ENCODE measurements at places on chromosomes 6 and 20.

DNA sequence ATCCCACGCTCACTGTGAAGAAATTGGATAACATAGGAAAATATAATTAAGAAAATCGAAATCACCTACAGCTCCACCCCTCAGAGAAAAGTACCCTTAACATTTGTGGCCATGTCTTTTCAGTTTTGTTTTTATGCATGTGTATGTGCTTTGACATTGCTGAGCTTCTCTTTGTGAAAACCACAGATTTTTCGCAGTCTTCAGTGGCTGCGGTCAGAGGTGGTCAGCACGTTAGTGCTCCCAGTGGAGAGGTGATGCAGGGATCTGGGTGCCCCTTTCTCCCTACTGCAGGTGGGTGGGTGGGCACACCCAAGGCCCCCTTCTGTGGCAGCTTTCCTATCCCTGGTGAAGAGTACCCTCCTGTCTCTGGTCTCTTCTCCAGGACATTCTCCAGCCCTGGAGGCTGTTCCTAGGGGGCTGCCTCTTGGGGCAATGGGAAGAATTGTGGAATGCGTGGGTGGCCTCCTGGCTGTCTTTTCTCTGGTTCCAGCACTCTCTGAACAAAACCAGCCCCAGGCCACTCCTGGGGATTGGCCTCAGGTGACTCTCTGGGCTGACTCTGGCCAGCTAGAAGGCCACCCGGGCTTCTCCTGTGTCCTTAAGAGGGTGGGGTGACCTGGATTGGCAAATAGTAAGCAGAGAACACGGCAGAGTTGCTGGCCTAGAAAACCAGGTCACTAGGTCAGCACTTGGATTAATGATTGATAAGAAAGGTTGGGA, 49.8 kb upstream of the FANCE start:
- peak; percentile 58 for DNase-seq

GRCh38 chr20:51092338-51092737, 69.4 kb upstream of the KCNG1 start:
- no peak for DNase-seq

DNA sequence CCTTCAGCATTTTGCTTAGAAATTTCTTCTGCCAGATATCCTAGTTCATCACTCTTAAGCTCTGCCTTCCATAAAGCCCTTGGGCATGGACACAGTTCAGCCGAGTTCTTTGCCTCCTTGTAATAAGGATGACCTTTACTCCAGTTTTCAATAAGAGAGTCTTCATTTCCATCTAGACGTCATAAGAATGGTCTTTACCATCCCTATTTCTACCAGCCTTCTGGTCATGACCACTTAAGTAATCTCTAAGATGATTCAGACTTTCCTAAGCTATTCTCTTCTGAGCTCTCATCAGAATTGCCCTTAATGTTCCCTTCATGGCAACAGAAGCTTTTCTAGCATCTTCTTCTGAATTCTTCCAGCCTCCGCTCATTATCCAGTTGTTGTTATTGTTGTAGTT, 126.1 kb downstream of the TFAP2C start:
- no peak for DNase-seq

DNA sequence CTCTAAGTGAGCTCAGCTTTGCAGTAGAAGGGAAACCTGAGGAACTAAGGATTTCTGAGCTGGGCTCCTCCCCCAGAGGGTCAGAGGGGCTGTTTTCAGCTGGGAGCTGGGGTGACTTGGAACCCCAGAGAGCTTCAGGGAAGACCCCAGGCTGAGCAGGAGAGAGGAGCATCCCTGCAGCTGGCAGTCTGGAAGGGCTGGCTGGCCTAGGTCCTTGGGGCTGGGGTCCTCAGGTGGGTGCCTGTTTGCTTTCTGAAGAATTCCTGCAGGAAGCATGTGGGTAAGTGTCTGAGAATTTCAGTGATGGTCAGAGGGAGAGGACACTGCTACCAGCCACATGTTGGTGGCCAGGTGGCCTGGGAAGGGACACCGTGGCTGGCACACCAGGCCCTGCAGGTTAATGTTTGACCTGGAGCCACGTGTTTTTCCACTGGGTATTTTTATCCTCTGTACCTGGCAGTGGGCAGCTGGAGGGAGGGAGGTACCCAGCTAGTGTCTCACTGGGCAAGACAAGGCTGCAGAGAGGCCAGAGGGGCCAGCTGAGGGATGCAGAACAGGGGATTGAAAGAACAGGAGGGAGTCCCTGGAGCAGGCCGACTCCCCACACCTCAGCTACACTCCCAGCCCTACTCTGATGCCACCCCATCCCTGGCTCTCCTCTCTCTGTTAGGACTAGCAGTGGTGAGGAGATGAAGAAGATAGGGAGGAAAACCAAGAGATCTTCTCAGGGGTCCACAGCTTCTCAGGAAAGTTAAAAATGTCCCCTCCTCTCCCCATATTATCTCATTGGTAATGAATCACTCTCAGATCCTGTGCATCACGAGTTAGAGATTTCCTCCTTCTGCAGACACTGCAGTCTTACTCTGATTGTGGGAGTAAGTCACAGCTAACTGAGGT, 143.6 kb downstream of the VEGFA start:
- DNase-seq = no peak

- no peak for DNase-seq
These were observed 71.6 kb downstream of the NFATC2 start for GRCh38 chr20:51470907-51471411.

GRCh38 chr6:133551847-133552341, 310.7 kb downstream of the EYA4 start:
- no peak for DNase-seq

DNA sequence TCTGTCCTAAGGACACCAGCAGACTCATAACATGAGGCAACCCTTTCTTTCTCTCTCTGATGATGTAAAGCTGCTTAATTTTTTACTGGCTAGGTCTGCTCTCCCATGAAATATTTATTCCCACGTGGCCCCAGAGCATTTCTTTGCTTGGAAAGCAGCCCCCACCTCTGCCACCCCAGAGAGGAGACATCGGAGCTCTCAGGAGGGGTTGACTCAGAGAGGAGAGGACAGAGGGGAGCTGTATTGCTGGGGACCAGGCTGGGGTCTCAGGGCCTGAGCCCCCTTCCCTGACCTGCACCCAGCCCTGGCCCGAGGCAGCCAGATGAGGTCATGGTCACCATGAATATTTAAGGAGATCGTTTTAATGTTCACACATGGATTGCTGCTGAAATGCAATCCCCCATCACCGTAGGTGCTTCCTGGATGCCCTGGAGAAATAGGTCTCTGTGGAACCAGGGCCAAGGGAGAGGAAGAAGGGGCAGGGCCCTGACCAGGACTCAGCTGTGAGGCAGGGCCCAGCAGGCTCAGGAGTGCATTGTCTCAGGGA, 117.5 kb downstream of the DLL1 start:
- DNase-seq = no peak

DNA sequence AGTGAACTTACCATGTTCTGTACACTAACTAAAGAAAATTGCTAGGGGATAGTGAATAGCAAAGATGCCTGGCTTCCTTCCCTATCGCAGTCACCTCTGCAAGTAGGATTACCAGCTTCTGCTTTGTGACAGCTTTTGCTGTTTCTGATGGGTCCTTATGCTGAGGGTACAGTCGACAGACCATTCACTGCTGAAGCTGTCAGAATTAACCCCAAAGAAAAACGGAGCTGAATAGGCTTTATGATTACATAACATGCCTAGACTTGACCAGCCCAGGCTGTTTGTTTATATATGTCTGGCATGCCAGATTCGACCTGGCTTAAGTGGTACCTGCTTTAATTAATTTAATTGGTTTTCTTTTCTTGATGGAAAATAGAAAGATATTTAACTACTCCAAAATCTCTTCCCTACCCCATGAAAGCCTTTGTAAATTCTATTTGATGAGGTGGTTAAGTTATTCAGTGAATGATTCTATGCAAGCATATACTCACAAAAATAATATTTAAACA, 21.7 kb upstream of the PRELID3B start:
- DNase-seq = no peak

GRCh38 chr6:45614488-45615285, 237.0 kb upstream of the SUPT3H start:
- DNase-seq = no peak

DNA sequence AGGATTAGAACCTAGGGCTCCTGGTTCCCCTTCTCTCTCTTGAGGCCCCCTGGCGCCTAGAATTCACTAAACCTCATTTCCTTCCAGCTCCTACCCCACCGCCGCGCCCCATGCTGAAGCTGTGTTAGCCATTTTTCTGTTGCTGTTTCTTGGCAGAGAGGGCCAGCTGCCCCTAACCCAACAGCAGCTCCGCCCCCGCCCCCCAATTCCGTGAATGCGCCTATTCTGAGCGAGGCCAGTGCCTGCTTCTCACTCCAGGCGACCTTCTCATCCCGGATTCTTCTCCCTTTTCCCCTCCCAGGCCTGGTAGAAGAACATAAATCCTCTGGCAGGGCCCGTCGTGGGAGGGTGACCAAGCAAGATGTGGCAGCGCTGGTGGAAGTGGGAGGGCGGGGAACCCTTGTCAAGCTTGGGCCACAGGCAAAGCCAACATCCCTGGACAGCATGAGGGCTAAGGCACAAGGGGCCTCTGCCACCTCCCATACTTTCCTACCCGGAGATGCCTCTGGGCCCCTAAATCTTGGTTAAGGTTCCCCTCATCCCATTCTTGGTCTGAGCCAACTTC, 518 bp downstream of the RBPJL start:
- no peak for DNase-seq

DNA sequence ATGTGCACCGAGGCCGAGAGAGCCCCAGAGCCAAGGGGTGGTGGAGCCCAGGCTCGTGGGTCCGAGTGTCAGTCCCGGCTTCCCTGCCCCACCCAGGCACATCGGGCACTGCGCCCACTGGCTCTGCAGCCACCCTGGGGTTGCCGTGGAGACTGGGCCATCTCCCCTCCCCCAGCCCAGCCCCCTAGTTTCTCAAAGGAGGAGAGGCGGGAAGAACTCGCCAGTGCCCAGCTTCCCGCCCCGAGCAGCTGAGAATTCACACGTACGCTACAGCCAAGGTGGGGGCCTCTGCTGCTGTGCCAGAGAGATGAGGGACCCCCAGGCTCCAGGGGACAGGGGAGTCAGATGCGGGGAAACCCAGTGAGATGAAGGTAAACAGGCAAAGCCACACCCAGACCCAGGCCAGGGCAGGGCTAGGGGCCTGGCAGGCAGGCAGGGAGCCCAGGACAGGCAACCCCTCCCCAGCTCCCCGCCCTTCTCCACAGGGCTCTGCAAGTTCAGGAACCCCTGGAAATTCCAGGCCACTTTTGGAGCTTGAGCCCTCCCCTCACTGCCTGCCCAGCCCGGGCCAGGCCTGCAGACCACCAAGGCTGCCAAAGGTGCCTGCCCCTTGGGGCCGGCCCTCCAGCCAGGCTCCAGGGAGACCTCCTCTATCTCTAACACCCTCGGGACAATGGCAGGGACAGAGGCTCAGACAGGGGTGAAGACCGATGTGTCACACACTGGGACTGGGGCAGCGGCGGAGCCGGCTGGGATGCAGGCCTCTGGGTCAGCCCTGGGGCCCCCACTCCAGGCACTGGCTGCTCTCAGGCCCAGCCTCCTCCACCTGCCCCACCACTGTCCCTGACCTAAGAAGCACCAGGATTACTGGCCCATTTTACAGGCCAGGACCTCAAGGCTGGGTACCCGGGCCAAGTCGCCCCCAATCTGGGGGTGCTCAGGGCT, 6.0 kb downstream of the LAMA5 start:
- no peak for DNase-seq

DNA sequence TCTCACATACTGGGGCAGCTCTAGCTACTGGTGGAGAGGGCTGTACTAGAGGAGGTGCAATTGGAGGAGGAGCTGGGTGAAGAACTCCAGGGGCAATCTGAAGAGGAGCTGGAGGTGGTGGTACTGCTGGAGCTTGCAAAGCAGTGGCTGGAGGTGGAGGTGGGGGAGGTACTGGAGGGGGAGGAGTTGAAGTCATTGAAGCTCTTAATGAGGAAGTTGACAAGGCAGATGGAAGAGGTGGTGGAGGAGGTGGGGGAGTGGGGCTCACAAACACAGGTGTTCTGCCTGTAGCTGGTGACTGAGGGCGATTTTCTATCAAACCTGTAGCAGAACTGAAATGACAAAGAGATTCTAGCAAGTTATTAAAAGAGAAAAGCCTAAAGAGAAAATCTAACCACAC, 77.6 kb downstream of the WASF1 start:
- DNase-seq = no peak

GRCh38 chr6:43667245-43668150, 20.1 kb downstream of the MRPS18A start:
- peak; percentile 85 for DNase-seq

GRCh38 chr6:46914279-46914810, 7.4 kb downstream of the ADGRF5 start:
- no peak for DNase-seq

DNA sequence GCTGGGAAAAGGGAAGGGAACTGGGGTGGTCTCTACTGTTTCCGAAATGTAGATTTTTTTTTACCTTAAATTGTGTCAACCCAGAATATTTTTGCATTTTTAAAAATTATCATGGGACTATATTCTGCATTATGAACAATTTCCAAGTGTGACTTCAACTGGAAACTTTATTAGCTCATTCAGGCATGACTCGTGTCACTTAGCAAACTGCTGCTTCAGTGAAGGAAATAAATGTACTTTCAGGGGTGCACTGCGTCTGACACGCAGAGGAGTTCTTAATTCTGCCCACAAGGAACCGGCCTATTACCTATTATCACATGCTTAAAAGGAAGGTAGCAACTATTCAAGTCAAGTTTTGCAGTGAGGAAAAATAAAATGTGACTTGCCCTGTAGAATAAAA, 291.3 kb upstream of the PRDM1 start:
- no peak for DNase-seq

DNA sequence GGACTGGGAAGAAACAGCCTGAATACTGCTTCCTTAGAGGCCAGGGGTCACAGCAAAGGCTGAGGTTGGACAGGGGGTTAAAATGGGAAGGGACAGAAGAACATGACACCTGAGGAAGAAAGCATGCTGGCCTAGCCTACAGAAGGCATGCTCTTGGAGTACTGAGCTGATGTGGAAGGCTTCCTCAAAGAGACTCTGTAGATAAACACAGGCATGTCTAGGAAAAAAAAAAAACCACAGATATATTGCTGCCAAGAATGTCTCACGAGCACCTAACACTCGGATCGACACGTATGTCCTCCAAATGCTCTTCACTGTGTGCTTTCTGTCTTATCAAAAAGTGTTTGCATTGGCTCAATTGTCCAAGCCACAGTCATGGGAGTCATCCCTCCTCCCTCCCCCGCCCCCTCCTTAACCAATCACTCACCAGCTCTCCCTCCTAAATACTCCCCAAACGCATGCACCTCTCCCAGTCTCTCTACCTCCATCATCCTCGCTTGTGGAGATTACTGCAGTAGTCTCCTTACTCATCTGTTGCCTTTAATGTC, 101.1 kb upstream of the LRFN2 start:
- DNase-seq = no peak

DNA sequence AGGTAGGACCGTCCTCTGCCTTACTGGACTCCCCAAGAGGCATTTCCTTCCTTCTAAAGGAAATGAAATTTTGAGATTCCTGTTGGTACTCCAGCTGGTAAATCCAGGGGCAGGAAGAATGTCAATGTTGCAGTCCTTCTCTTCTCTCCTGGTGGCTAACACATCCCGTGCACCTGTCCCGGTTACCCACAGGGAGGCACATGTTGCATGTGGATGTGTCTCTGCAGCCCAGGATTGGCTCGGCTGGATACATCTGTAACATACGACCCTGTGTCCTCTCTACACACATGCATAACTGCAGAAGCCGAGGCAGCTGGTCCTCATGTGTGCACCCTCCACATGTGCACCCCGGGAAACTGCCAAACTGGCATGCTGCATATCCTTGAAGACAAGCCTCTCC, 1.3 kb upstream of the LRFN2 start:
- DNase-seq = no peak

- DNase-seq = no peak
These were observed 44.2 kb upstream of the RNF24 start for GRCh38 chr20:4059606-4060005.

GRCh38 chr6:13488015-13488895, 855 bp upstream of the GFOD1 start:
- DNase-seq = peak; percentile 24

GRCh38 chr6:158565482-158566040, 5.7 kb downstream of the TMEM181 start:
- DNase-seq = no peak

Data from renal pelvis (tissue), 12 donors.